ENCODE measurements at places on chromosomes 5 and 9.

DNA sequence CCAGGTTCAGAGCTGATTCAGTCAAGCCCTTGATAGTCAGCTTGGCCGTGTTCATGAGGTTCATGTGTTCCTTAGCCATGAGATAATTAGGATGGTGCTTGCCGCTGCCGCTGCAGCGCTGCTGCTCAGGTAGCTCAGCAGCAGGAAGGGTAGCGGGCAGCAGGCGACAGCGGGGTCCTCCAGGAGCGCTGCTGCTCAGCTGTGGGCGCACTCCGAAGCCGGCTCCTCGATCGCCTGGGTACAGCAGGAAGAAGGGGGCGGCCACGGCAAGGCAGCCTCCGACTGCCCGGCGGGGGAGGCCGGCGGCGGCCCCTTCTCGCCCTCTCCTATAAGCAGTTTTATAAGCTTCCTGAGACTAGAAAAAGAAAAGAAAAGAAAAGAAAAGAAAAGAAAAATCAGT lies 1253.6 kb downstream of the EFNA5 start:
- no peak for DNase-seq

GRCh38 chr9:87556821-87557220 lies 59.2 kb downstream of the DAPK1 start:
- DNase-seq: no peak

GRCh38 chr9:7622481-7622880 lies 177.1 kb downstream of the DMAC1 start:
- no peak for DNase-seq

- peak; percentile 46 for DNase-seq
Observed at GRCh38 chr9:127783111-127784008, 2.5 kb upstream of the CDK9 start.

GRCh38 chr9:126327714-126328185 lies 1.1 kb downstream of the MVB12B start:
- no peak for DNase-seq
